ENCODE measurements at places on chromosomes 13 and 19.
A peak's percentile ranks its signal among the peaks of the same experiment; 100 is the strongest.

GRCh38 chr19:13979244-13979615 lies 26.9 kb downstream of the RFX1 start:
- DNase-seq: no peak

DNA sequence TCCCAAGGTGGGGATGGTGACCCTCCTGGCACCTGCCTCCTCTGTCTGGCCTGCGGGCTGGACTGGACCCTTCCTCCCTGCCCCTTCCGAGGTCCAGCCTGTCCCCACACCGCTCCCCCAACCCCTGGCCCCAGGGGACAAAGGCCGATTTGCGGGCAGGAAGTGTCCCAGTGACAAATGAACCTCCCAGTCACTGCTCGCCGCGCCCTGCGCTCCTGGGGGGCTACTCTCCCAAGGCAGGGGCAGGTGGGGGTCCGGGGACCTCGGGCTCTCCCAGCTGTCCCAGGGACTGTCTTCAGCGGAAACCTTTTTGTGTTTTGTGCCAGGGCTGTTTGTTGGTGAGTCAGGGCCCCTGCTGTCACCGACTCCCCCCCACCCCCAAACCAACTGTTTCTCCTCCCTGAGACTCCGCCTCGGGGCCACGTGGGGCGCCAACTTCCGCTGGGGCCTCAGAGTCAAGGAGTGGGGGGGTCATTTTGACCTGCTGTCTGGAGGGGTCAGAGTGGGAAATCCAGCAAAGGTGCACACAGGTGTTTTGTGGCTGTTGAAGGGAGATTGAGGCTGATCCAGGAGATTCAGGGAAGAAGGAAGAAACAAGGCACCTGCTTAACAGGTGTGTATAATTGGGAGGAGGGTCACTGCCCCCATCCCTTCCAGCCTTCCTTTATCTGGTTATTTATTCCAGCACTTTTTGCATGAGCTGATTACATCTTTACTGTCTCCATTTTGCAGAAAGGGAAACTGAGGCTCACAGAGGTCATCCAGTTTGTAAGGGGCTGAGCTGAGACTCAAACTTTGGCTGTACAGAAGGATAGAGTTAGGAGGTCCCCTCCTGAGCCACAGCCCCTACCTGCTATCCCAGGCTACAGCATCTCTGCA lies 831 bp downstream of the PGPEP1 start:
- DNase-seq: peak; percentile 55

DNA sequence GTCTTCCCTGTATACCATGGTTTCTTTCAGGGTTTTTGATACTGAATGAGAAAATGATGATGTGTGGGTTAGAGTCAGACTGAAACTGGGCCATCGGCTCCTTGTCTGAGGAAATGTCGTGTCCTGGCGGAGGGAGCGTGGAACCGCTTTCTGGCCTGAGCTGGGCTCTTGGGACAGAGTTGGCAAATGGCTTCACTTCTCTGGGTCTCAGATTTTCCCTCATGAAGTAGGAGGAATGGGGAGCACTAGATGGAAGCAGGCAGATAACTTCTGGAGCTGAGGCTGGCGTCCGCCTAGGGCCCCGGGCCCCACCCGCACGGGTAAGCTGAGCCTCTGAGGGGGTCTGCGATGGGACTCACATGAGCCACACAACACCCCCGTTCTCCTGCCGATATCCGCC lies 133.3 kb upstream of the WASF3 start:
- no peak for DNase-seq

DNA sequence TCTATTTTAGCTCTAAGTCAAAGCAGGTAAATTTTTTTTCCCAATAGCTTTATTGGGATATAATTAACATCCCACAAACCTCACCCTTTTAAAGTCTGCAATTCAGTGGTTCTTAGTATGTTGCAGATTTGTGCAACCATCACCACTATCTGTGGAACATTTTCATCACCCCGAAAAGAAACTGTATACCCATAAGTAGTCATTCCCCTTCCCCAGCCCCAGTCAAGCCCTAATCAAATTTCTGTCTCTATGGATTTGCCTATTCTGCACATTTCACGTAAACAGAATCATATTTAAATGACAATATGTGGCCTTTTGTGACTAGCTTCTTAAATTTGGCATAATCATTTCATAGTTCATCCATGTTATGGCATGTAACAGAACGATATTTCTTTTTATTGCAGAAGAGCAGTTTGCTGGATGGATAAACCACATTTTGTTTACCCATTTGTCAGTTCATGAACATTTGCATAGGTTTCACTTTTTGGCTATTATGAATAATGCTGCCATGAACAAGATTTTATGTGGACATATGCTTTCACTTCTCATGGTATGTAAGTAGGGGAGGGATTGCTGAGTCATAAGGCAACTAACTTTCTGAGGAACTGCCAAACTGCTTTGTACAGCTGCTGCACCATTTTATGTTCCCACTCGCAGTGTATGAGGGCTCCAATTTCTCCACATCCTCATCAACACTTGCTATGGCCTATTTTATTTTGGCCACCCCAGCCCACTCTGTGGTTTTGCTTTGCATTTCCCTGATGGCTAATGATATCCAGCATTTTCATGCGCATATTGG lies 10.9 kb downstream of the SLC46A3 start:
- DNase-seq: peak; percentile 28

DNA sequence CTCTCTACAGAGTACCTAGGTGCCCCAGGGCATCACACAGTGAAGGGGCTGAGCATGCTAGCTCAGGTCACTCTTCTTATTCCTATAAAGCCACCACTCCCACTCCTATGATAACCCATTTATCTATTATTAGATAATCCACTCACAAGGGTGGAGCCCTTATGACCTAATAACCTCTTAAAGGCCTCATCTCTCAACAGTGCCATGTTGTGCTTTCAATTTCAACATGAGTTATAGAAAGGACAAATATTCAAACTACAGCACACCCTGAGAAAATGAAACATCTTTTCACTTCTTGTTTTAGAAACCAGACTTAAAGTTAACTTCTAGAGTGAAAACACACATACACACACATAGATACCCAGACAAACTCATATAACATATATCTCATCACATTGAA lies 1494.9 kb upstream of the MIR17HG start:
- DNase-seq: no peak

- DNase-seq: no peak
Measured at GRCh38 chr13:74743992-74744391, 609.8 kb upstream of the KLF12 start.

DNA sequence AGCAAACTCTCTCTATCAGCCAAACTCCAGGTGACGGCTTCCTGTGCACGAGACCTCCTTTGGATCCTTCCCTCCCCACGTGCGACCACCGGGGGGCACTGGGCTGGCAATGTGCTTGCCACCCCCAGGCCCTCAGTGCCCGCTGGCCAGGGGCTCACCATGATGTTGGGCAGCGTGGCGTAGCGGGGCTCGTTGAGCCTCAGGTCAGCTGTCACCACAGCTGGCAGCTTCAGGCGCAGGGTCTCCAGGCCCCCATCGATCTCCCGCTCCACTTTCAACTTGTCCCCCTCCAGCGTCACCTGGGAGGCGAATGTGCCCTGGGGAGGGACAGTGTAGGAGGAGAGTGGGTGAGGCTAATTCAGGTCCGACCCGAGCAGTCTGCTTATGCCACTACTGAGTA lies 4.8 kb upstream of the VSIG10L start:
- DNase-seq: no peak

- no peak for DNase-seq
Measured at GRCh38 chr13:19685034-19685433, 51.6 kb downstream of the MPHOSPH8 start.

DNA sequence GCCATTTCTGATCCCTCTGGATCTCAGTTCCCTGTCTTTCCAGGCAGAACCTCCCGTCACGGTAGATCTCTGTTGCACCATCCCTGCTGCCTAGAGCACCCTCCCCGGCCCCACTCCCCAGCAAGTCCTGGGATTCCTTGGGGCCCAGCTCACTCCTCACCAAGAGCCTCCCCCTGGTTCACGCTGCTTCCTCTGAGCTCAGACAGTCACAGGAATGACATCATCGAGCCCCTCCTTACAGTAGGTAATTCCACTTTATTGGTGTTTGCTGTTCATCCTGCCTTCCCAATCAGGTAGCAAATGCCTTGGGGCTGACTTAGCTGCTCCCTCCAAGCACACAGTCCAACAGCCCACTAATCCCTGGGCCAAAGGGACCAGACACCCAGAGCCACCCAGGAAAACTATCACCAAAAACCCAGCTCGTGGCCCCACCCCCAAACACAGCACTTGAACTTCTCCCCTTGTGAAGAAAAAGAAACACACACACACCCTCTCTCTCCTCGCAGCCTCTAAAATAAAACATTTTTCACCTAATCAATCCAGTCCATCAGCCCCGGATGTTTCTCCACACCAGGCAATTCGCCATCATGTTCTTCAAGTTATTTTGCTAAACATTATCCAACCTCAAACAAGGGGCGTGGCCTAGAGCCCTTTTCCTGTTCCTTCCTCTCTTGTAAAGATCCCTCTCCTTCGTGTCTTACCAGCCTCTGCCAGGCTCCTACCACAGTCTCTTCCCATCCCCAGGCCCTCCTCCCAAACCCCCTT lies 2.5 kb downstream of the NAPA start:
- no peak for DNase-seq

DNA sequence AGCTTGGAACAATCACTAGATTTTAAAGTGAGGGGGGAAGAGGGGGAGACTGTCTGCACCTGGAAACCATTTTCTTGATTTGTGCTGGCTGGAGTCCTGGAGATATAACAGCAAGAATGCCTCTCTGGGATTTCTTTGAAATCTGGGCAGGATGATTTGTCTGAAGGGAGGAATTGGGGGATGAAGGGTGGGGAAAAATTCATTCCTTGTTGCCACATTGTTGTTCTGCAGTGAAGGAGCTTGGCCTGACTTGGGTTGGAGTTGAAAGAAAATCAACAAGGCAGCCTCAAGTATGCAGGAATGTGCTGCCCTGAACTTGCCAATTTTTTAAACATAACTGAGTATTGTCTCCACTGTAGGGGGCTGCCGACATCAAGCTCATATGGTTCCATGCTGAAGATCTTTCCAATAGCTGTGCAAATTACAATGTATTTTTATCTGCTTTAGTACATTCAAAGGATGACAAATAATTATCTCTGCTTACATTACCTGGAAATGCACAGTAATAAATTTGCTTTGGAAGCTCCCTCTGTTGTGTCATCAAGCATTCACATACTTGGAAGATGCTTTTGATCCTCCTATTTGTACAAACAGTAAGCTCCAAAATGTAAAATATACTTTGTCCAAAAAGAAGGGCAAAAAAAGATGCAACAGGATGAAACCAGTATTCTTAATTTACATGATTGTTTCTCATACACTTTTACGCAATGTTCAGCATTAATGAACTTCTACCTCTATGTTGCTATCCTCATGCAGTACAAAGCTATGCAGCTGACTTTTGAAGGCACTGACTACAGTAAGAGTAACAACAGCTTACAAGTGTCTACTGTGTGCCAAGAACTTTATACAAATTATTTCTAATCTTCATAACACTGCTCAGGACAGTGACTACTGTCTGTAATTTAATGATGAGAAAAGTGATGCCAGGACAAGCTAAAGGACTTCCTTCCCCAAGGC lies 627.9 kb upstream of the KLF12 start:
- DNase-seq: no peak

DNA sequence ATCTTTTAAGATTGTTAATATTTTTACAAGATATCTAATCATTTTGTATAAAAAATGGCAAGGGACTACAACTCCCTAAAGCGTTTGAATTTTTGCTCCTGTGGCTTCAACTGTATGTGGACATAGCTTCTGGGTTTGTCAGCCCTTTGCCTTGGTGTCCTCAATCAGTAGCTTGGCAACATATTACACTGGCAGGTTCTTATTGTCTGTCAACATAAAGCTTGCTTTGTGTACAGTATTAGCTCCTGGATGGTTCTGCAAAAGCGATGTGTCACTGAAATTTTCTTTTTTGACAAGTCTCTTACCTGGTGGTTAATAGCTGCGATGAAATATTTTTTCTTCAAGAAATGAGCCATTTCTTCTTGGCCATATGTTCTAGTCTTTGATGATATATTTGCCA lies 190.0 kb downstream of the HS6ST3 start:
- DNase-seq: no peak

GRCh38 chr19:18856385-18857126 lies 24.8 kb downstream of the UPF1 start:
- DNase-seq: no peak

DNA sequence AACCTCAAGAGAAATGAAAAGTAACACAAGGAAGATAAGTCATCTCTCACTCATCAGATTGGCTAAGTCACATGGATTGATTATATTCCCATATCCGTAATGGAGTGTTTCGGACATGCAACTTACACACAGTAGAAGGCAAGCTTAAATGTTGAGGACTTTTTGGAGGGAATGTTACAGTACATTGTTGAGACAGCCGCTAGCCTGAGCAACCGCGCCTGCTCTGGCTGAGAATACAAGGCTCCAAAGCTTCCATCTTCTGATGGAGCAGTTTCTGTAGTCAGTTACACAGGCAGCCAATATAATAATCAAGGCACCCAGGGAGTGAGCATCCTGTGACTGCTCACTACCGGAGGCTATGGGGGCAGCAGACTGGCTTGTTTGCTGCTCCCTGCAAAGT lies 1.0 kb upstream of the CRYL1 start:
- no peak for DNase-seq

GRCh38 chr19:1067341-1067957 lies 482 bp downstream of the ARHGAP45 start:
- no peak for DNase-seq

DNA sequence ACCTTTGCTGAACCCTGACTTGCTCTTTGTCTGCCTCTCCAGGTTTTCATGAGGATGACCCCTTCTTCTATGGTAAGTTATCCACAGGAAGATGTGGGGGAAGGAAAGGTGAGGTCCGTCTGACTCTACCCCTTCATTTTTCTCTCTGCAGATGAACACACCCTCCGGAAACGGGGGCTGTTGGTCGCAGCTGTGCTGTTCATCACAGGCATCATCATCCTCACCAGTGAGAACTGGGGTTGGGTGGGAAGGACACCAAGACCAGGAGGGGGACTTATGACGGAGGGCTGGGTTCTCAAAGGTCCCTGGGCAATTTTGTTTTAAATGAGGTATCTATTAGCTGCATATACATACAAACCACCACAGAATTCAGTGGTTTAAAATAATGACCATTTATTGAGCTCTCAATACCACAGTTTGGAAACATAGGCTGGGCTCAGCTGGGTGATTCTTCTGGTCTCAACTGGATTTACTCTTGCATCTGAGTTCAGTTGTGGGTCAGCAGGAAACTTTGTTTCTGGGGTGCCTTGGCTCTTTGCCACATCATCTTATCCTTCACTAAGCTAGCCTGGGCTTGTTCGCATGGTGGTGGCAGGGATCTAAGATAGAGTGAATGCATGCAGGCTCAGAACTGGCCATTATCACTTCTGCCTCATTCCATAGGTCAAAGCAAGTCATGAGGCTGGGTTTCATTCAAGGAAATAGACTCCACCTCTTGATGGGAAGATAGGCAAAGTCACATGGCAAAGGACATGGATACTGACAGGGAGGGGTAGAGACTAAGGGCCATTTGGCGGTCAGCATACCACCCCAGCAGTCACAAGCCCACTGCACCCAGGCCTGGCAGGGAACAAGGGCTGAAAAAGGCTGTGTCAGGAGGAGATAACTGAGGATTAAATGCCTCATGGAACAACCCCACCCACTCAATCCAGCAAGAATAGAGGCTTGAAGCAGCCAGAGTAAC lies 11.8 kb downstream of the FXYD5 start:
- no peak for DNase-seq

- DNase-seq: no peak
Measured at GRCh38 chr19:45641274-45642105, 2.3 kb upstream of the EML2 start.

- DNase-seq: no peak
Measured at GRCh38 chr13:83340170-83340569, 542.1 kb downstream of the SLITRK1 start.

- no peak for DNase-seq
Measured at GRCh38 chr19:1846517-1847204, 1.6 kb downstream of the REXO1 start.

- peak; percentile 63 for DNase-seq
Measured at GRCh38 chr13:23715762-23716235, 145.6 kb downstream of the TNFRSF19 start.

GRCh38 chr13:51638216-51638871 lies 54.1 kb downstream of the WDFY2 start:
- no peak for DNase-seq
